ENCODE measurements at places on chromosomes 12 and 14.

DNA sequence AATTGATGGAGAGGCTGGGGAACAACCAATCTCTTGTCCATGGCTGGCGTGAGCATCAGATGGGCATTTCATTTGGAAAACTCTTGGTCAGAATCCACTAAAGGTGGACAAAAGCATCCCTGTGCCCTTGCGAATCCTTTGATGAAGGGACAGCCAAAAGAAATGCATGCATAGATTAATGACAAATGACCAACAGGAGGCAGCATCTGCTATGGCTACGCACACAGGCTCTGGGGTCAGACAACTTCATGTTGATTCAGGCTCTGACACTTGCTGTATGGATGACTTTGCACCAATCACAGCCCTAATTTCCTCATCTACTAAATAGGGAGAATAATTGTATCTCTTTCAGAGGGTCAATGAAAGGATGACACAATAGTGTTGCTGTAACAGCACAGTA, 117.5 kb downstream of the ASCL4 start:
- no peak for DNase-seq

DNA sequence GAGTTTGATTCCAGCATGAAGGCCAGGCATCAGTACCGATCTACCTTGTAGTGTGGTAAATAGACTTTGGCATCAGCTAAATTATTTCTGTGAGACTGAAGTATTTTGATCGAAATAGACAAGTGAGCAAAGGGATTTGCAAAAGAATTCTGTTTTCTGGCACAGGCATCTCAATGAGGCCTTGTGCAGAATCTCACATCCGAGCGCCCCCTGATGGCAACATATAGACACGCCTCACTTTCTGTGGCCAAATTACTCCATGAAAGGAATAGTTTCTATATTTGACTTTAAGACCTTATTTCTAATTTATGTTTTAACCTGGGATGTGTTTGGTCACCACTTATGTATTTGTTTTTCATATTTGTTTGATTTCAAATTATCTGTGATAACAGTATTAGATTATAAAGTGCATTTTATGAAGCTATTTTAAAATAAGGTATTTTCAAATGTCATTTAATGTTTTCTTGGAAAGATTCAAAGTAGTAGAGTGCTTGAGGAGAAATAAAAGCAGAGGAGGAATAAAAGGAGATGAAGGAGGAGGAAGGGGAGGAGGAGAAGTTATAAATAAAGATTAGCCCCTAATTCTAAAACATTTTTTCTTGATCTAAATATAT, 731.9 kb downstream of the NRXN3 start:
- DNase-seq: peak; percentile 9

- DNase-seq: no peak
These were observed 139.4 kb upstream of the CNTN1 start for GRCh38 chr12:40552868-40553267.

DNA sequence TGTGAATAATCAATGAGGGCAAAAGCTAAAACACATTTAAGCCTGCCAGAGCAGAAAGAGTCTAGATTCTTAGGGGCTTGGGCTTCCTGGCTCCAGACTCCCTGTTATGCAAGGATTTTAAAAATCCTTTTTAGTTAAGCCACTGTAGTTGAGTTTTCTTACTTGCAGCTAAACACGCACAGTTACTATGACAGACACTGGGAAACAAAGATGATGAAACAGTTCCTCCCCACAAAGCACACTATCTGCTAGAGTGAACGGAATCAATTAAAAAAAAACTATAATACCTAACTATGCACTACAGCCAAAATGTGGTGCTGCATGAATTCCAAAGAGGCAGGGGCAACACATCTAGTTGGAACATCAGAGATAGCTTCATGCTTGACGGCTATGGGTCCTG, 28.2 kb downstream of the RPS6KA5 start:
- DNase-seq: no peak

DNA sequence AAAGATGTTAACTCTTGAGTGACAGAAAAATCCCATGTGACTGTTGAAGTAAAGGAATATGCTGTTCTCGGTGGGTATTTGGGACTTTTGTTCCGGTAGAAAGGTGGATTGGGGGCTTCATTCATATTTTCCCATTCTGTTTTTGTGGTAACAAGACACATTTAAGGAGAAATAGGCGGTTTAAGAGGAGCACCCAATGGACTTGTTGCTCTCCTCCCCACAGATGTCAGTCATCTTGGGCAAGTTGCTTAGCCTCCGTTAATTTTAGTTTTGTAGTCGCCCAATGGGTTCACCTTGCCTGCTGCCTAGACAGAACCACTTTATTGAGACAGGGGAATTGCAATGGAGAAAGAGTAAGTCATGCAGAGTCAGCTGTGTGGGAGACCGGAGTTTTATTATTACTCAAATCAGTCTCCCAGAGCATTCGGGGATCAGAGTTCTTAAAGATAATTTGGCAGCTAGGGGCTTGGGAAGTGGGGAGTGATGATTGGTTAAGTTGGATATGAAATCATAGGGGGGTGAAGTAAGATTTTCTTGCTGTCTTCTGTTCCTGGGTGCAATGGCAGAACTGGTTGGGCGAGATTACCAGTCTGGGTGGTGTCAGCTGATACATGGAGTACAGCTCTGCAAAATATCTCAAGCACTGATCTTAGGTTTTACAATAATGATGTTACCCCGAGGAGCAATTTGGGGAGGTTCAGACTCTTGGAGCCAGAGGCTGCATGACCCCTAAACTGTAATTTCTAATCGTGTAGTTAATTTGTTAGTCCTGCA, 50.3 kb downstream of the SLC38A1 start:
- no peak for DNase-seq

- DNase-seq: no peak
These were observed 3.9 kb downstream of the GZMH start for GRCh38 chr14:24605435-24606190.

- DNase-seq: no peak
These were observed 41.2 kb downstream of the EP400 start for GRCh38 chr12:131990980-131991305.

DNA sequence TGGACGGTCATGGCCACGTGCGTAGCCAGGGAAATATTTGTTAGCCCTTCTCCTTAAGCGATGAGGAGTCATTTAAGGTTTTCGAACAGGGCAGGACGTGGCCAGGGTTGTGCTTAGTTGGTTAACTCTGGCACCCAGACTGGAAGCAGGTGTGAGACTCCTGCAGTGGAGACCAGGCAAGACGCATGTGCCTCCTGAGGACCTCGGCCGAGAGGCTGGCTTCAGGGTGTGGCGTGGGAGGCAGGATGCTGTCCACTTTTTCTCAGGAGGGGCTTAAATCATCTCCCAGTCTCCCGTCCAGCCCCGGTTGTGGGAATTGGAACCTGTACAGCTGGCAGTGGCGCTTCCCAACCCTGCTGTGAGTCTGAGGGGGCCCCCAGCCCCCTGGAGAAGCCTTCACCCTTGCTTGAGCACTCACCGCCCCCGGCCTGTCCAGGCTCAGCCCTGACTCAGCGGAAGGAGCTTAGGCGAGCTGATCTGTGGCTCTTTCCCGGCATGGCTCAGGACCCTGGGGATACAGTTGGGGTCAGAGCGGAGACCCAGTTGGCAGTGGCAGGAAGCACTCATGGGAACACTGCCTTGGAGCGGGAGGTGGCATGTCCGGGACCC, 46.3 kb upstream of the TSPAN9 start:
- DNase-seq: no peak

- no peak for DNase-seq
These were observed 127.2 kb downstream of the OTOGL start for GRCh38 chr12:80226576-80226975.

GRCh38 chr12:117388951-117389446, 27.6 kb upstream of the NOS1 start:
- no peak for DNase-seq

DNA sequence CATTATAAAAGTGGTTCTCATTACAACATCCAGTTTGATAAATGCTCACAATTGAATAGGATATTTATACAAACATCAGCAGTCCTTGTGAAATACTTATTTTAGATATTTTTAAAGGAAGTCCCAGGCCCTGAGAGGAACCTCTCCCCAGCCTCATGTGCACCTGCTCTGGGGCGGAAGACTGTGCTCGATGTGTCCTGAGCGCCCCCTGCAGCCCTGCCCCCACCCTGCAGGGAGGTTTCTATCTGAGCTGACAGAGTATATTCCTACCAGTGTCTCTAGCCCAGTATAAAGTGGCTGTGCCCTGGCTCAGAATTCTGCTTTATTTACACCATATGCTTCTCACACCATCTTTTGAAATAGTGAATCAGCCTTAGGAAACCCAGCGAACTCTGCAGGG, 1349.1 kb downstream of the TMEM121 start:
- no peak for DNase-seq

GRCh38 chr12:78645956-78646355, 218.6 kb upstream of the SYT1 start:
- no peak for DNase-seq

- no peak for DNase-seq
These were observed 21.8 kb downstream of the CHST11 start for GRCh38 chr12:104478396-104479122.

- no peak for DNase-seq
These were observed 2.8 kb downstream of the PIANP start for GRCh38 chr12:6697584-6698351.

DNA sequence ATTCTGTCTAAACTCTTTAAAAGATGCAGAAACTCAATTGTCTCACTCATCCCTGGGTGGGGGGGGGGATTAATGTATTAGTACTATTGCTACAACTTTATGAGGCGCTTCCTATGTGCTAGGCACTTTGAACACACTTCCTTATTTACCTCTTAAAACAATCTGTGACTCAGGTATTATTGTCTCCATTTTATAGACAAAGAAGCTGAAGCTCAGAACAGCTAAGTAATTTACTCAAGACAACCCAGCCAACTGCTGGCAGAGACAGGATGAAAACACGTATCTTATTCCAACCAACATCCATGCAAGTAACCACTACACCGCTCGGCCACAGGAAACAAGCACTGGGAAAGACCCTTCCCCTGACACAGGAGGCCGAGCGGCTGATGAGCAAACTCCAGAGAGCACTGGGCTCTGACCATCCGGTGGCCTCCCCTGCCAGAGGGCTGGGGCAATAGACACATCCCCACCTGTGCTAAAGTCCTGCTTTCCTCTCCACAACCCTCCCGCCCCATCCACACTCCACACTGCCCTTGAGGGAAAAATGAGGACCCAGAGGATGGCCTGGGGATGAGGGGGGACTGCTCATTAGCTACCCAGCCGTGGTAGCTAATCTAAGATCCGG, 244.2 kb downstream of the DPF3 start:
- DNase-seq: no peak

DNA sequence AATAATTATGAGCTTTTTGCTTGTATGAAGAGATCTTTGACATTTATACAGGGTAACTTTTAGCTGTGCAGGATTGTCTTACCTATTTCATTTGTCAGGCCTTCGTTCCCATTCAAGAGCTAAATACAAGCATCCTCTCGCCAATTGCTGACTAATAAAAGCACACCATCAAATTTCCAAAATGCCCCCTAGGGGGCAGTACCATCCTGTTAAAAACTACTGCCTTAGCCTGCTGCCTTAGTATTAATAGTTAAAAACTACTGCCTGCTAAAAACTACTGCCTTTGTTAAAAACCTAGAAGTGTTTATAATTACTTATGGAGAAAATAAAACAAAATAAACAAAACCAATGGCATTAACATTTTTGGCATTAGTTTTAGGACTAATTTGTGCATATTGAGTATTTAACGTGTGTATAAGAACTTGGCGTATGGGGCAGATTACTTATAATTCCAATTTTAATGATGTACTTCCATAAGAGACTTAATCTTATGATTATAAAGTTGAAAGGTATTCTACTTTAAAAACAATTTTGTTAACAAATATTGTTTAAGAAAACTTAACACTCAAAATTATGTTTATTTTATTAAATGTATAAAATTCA, 3.0 kb upstream of the IFI27L2 start:
- peak; percentile 41 for DNase-seq

GRCh38 chr12:114767906-114768722, 84.1 kb upstream of the TBX3 start:
- no peak for DNase-seq

- DNase-seq: no peak
These were observed 73.0 kb upstream of the ATF1 start for GRCh38 chr12:50690925-50691324.

- no peak for DNase-seq
These were observed 13.5 kb upstream of the TNFAIP2 start for GRCh38 chr14:103109535-103110441.

DNA sequence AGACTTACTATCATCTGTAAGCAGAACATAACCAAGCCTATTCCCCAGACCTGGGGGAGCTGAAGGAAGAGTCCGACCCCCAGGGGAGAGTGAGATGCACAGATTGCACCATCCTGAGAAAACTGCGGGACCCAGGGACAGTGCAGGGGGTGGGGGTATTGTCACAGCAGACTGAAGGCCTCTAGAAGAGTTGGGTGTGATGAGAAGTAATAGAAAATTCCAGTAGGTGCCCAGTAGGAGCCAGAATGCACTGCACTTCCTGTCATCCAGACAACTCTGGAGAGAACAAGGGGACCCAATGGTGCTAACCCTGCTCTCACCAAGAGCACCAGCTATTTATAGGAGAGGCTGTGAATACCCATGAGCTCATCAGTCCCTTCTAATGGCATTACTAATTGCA, 190.1 kb downstream of the BCL11B start:
- no peak for DNase-seq

- DNase-seq: no peak
These were observed 1031.8 kb downstream of the GALC start for GRCh38 chr14:86961106-86961716.

DNA sequence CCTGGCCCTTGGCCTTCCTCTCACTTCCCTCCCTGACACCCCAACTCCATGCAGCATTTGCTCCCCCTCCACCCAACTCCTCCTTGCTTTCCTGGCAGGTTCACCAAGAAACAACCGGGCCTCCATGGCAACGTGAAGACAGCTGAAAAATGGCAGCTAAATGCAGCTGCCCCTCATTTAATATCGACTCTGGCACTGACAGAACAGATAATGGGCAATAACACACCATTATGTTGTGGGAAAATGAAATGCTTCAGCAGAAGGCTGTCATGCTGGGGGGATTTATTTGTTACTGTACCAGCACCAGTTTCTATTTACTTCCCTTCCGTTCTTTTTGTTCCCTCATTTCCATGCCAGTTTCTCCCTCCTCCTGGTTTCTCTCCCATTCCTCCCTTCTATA, 440.8 kb downstream of the NRXN3 start:
- no peak for DNase-seq

- no peak for DNase-seq
These were observed 8.2 kb upstream of the SERPINA11 start for GRCh38 chr14:94460631-94461416.

DNA sequence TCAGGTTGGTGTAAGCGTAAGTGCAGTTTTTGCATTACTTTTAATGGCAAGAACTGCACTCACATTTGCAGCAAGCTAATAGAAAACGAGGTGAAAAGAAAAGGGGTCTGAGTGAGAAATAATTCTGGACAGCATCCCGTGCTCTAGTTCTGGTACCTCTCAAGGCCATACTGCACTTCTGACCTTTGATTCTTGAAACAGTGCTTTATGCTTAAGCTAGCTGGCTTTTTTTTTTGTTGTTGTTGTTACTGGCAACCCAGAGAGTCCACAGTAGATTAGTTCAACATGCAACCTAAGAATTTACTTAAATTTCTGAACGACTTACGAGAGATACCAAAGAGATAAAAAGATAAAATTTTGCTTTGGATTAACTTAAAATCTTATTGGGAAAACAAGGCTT, 75.2 kb upstream of the PRKD1 start:
- DNase-seq: no peak
